ENCODE measurements at places on chromosomes 3 and 15.

GRCh38 chr3:185851046-185851445, 26.2 kb upstream of the IGF2BP2 start:
- DNase-seq: no peak
- H3K27me3 ChIP-seq: no peaks in the 10 kb centered on the region
- H3K4me1 ChIP-seq: no peaks in the 10 kb centered on the region
- H3K27ac ChIP-seq: no peak overlapping the region

GRCh38 chr3:160402221-160403027, 3.0 kb downstream of the SMC4 start:
- H3K4me1 ChIP-seq: peaks cover 64% of the 10 kb centered on the region
- H3K27ac ChIP-seq: peak overlapping the region; percentile 96
- H3K36me3 ChIP-seq: peaks cover 18% of the 10 kb centered on the region
- DNase-seq: no peak

DNA sequence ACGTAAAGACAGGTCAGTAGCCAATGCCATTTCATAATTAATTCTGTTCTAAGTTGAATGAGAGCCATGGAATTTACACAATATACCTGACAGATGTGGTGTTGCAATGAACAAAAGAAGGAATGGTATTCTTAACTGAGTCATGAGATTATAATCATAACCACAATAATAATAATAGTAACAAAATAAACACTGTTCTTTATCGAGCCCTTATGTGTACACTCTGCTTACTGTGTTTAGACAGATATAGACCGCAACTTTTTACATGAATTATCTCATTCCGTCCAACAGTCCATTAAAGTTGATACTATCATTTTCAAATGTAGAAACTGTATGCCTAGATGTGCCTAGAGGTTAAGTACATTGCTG, 28.2 kb upstream of the SCAANT1 start:
- DNase-seq: no peak
- peaks cover 4% of the 10 kb centered on the region for H3K4me1 ChIP-seq
- peaks cover 23% of the 10 kb centered on the region for H3K36me3 ChIP-seq
- H3K4me3 ChIP-seq: no peak overlapping the region
- H3K27me3 ChIP-seq: no peaks in the 10 kb centered on the region

DNA sequence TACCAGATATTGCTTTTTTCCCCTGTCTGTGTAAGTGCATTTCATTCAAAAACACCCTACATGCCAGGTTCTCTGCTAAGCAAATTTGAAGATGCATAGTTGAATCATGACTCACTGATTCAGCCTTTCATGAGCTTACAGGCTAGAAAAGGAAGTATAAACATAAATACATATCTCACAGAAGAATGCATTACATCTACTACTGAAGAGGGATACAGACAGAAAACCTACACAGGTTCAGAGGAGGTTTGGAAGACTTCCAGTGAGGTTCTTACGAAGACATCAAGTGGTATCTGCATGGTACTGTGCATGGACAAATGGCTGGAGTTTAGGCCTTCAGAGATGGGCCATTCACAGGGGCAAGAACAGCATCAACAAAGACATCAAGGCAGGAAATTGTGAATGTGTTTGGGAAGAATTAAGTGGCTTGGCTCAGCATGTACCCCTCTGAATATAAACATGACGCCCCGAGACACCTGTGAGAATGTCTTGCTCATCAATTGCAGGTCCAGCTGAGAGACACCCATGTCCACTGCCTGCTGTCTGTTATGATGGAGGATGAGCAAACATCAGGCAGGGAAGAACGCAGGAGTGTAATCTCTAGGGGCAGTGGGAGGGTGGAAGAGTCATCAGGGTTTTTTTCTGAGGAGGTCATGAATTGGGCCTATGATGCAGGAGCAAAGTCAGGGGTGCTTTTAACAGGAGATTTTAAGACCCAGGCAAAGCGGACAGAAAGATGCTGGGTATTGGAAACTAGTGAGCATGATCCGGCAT, 105.1 kb upstream of the GALNT15 start:
- peaks cover 8% of the 10 kb centered on the region for H3K4me1 ChIP-seq
- no peak for DNase-seq
- no peaks in the 10 kb centered on the region for H3K36me3 ChIP-seq
- H3K27me3 ChIP-seq: no peaks in the 10 kb centered on the region

- DNase-seq: no peak
- H3K4me3 ChIP-seq: no peak overlapping the region
- H3K27ac ChIP-seq: no peak overlapping the region
- H3K36me3 ChIP-seq: no peaks in the 10 kb centered on the region
- H3K27me3 ChIP-seq: no peaks in the 10 kb centered on the region
Observed at GRCh38 chr3:143070977-143071551, 48.5 kb upstream of the CHST2 start.

DNA sequence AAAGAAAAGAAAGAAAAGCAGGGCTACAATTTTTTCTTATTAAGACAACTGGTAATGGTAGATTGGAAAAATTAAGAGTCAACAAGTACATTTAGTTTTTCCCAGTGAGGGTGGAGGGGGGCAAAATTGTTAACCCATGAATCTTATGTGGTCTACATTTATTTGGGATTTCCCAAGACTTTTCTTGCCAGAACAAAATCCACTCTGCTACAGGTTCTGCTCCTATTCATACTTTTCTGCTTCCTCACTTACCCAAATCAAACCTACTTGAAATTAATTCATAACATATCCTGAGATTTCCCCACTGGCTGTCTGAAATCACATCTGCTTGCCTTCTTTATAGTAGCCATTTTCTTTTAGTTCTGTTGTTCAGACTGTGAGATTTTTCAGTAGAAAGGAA, 41.1 kb downstream of the VGLL3 start:
- no peaks in the 10 kb centered on the region for H3K27me3 ChIP-seq
- H3K36me3 ChIP-seq: no peaks in the 10 kb centered on the region
- no peak for DNase-seq
- H3K27ac ChIP-seq: no peak overlapping the region

- no peak overlapping the region for H3K27ac ChIP-seq
- no peak overlapping the region for H3K4me3 ChIP-seq
- no peaks in the 10 kb centered on the region for H3K36me3 ChIP-seq
- H3K27me3 ChIP-seq: no peaks in the 10 kb centered on the region
- no peaks in the 10 kb centered on the region for H3K4me1 ChIP-seq
- no peak for DNase-seq
Observed at GRCh38 chr3:131807822-131808221, 227.0 kb downstream of the CPNE4 start.

GRCh38 chr3:10185804-10186762, 21.4 kb downstream of the IRAK2 start:
- peaks cover 26% of the 10 kb centered on the region for H3K4me1 ChIP-seq
- H3K36me3 ChIP-seq: peaks cover 8% of the 10 kb centered on the region
- H3K4me3 ChIP-seq: no peak overlapping the region

- no peaks in the 10 kb centered on the region for H3K27me3 ChIP-seq
- no peaks in the 10 kb centered on the region for H3K36me3 ChIP-seq
- DNase-seq: no peak
- no peaks in the 10 kb centered on the region for H3K4me1 ChIP-seq
- H3K4me3 ChIP-seq: no peak overlapping the region
Observed at GRCh38 chr15:58165661-58166060, 27.5 kb downstream of the AQP9 start.

DNA sequence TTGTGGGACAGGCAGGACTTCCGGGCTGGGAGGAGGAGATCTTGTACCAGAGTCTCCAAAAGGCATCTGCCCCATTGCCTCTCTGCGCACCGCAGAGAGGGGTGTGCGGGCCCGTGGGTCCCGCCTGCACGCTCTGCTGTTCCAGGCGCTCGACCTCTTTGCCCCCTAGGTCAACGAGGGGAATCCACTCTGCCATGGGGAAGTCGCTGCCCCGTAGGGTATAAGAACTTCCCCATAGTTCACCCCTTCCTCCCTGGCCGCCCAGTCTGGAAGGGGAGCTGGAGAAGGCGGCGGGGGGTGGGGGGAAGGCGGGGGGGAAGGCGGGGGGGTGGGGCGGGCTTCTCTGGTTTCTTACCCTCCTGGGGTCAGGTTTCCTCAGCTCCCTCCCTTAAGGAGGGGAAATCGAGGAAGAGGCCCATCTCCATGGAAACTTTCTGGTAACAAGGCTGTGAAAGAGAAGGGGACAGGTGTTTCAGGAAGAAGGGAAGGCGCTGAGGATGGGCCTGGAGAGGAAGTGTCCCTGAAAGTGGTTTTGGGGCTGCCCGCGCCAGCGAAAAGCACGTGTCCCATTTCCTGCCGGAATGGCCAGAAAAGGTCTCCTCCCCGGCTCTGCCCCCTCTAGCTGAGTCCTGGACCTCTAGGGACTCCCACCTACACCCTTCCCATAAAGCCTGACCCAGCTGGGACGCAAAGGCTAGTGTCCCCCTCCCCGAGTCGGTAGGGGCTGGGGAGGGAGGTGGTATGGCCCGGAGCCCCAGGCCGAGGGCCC, 27.5 kb downstream of the NR1I2 start:
- peak overlapping the region; percentile 49 for H3K4me3 ChIP-seq
- peaks cover 6% of the 10 kb centered on the region for H3K4me1 ChIP-seq
- no peak overlapping the region for H3K27ac ChIP-seq
- no peaks in the 10 kb centered on the region for H3K36me3 ChIP-seq

DNA sequence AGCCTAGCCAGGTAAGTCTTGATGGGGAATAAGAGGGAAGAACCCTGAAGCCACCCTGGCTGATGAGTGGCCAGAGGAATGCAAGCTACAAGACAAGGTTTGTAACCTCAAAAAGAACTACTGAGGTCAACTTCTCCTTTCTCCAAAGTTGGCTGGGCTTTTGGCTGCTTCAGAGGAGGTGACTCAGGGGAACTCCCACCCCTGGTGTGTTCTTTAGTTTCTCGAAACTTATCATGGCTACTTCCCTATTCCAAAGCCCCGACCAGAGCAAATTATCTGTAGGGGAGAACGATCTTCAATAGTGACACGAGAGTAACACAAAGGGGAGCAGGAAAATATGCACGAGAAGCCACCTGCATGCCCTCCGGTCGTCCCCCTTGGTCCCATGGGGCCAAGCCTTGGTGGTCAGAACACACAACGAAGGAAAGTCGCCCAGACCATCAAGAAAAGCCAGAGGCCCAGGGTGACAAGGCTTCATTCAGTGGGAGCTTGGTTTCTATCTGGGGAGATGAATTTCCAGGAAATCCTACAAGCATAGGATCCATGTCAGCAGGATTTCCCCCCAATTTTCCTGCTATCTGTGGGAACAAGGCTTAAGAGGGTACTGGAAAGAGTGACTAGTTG, 6.5 kb upstream of the BCL2A1 start:
- H3K36me3 ChIP-seq: no peaks in the 10 kb centered on the region
- no peak overlapping the region for H3K4me3 ChIP-seq
- no peak for DNase-seq
- H3K27ac ChIP-seq: no peak overlapping the region

DNA sequence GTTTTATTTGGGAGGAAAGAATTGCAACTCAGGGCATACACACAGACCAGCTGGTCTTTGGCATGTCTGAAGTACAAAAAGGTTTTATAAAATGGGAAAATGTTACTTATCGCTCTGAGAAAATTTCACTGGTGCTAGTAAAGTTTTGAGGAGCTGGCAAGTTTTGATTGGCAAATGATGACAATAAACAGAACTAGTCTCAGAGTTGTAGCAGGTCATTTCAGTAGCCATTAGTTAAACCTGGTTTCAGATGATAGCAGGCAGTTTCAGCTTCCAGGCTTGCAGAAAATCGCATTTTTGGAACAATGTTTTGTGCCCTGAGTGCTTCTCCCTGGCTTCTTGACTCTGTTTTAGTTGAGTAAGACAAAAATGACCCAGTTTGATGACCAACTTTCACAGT, 10.7 kb downstream of the B2M start:
- peaks cover 27% of the 10 kb centered on the region for H3K36me3 ChIP-seq
- no peaks in the 10 kb centered on the region for H3K27me3 ChIP-seq
- H3K4me1 ChIP-seq: peaks cover 8% of the 10 kb centered on the region
- no peak overlapping the region for H3K4me3 ChIP-seq
- no peak overlapping the region for H3K27ac ChIP-seq

GRCh38 chr3:63030666-63031065, 155.4 kb upstream of the CADPS start:
- no peak overlapping the region for H3K4me3 ChIP-seq
- H3K27ac ChIP-seq: no peak overlapping the region
- H3K4me1 ChIP-seq: no peaks in the 10 kb centered on the region
- no peaks in the 10 kb centered on the region for H3K36me3 ChIP-seq
- H3K27me3 ChIP-seq: no peaks in the 10 kb centered on the region

DNA sequence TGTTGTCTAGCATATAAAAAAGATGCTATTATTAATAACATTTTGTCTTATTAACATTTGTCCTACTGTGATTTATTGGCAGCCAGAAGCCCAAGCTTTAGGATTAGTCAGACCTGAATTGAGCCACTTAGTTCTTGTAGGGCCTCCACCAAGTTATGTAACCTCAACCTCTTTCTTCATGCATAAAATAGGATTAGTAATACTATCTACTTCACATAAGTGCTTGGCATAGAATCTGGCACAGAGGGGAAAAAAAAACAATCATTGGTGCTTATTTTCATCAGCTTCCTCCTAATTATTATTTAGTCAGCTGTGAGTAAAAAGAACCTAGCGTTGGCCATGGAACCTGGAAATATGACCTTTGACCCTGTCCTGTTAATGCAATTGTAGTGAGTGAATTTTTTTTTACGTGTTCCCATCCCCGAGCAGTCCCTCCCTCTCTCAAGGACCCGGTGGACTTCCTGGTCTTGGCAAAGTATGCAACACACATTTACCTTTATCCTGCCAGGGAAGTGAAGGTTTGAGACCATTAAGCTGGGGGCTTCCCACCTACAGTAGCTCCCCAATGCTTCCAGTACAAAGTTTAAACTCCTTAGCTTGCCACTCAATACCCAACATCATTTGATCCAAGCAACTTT, 136.8 kb downstream of the FHIT start:
- no peak overlapping the region for H3K4me3 ChIP-seq
- H3K27me3 ChIP-seq: no peaks in the 10 kb centered on the region
- no peaks in the 10 kb centered on the region for H3K36me3 ChIP-seq
- no peaks in the 10 kb centered on the region for H3K4me1 ChIP-seq
- no peak overlapping the region for H3K27ac ChIP-seq

DNA sequence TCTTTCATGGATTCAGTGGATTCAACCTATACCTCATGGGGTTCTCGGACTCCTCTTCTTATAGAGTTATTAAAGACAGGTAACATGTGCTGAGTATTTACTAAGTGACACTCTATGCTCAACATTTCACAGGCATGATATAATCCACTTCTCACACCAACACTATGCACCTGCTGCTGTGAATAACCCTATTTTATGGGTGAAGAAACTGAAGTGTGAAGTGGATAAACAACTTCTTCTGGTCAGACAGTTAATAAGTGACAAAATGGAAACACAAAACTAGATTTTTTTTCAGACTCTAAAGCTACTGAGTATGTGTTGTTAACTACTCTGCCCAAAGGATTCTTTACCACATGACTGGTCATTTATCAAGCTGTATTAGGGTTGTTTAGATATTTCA, 403.5 kb downstream of the DIPK2A start:
- no peaks in the 10 kb centered on the region for H3K36me3 ChIP-seq
- H3K4me1 ChIP-seq: no peaks in the 10 kb centered on the region
- DNase-seq: no peak
- H3K4me3 ChIP-seq: no peak overlapping the region
- no peak overlapping the region for H3K27ac ChIP-seq

DNA sequence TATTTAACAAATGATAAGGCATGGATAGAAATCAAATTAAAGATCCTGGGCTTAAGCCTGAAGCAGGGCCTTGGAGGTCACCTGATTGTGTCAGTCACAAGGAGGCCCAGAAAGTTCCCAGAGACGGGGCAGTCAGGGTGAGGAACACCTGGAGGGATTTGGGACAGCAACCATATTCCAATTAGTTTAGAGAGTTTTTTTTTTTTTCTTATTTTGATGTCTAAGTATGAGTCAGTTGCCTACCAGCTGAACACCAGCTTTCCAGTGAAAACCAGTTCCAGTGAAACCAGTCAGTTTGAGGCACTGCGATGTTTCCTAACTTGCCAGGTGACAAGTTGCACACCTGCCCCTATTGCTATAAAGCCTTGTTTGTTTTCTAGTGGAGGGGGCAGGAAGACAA, 350.7 kb upstream of the AZI2 start:
- DNase-seq: no peak
- H3K36me3 ChIP-seq: no peaks in the 10 kb centered on the region
- H3K27me3 ChIP-seq: no peaks in the 10 kb centered on the region
- no peaks in the 10 kb centered on the region for H3K4me1 ChIP-seq
- no peak overlapping the region for H3K27ac ChIP-seq
